ENCODE measurements at places on chromosomes 1 and 21. TPM values are rescaled to one million over a fixed set of nuclear protein-coding genes. Genes with fewer than 3 reads are reported as not detected.

ELF3 gene
- 696 TPM for total RNA-seq

DNA sequence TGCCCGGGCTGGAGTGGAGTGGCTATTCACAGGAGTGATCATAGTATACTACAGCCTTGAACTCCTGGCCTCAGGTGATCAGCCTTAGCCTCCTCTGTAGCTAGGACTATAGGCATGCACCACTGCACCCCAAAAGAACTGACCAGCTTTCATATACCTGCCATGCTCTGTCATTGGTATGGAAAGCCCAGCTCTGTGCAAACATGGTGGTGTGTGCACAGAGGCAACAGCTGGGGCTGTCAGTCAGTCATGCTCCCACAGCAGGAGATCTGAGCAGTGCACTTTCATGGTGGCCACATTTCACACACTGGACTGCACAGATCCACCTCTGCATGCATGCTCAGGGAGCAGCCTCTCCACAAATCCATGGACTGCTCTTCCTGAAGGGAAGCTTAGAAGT, 8.8 kb upstream of the JAK1 start:
- DNase-seq, result no peak

DNA sequence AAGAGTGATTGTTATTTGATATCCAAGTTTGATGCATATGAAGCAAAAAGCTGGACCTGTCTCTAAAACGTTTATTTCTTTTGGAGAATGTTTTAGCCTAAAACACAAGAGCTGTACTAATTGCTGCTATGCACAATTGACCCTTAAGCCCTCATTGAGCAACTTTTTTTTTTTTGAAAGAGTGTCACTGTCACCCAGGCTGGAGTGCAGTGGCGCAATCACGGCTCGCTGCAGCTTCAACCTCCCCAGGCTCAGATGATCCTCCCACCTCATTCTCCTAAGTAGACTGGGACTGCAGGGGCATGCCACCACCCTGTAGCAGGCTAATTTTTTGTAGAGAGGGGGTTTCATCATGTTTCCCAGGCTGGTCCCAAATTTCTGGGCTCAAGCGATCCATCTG, 129.1 kb downstream of the PIK3R3 start:
- no peak for DNase-seq

DNA sequence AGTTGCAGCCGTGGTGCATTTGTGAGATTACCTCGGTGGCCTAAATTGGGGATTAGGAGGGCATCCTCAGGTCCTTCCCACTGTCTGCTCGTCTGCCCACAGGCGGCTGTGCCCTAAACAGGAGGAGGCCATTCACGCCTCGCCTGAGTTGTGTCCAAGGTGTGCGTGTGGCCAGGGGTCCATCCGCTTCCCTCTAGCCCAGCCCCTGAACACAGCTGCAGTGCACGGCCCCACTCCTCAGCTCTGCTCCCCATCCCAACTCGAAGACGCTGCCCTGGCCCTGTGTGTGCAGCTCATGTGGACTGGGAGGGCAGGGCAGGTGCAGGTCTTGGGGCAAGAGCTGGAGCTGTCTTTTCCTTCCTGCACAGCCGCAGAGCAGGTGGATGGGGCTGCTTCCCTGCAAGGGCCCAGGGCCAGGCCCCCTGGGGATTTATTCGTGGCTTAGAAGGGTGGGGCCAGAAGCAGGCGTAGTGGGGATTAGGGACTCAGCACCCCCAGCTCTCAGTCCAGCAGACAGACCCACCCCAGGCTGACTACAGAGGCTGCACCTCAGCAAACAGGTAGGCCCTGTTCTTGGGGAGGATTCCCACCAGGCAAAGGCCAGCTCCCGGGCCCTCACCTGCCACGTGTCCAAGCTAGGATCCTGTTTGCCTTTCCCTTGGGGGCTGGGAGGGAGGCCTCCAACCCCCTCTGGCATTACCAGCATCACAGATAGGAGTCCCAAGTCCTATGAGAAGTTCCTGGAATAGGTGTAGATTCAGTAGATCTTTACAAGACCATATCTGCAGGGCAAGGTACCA, 4.3 kb downstream of the GUK1 start:
- DNase-seq, result peak; percentile 37

- no peak for DNase-seq
Observed at GRCh38 chr1:213419401-213420030, 368.5 kb downstream of the RPS6KC1 start.
